Testis (tissue), 5 donors: ENCODE measurements at places on chromosomes 6 and 20. TPM values are rescaled to one million over a fixed set of nuclear protein-coding genes. Genes with fewer than 3 reads are reported as not detected.

Gene TFAP2C
- total RNA-seq = 1.9 TPM

Gene KCNK15
- 23.4 TPM for total RNA-seq

Gene TBXT
- 0.24 TPM for total RNA-seq

Gene LPIN3
- total RNA-seq = 13.6 TPM

Gene DNMT3B
- 20.6 TPM for total RNA-seq

DNA sequence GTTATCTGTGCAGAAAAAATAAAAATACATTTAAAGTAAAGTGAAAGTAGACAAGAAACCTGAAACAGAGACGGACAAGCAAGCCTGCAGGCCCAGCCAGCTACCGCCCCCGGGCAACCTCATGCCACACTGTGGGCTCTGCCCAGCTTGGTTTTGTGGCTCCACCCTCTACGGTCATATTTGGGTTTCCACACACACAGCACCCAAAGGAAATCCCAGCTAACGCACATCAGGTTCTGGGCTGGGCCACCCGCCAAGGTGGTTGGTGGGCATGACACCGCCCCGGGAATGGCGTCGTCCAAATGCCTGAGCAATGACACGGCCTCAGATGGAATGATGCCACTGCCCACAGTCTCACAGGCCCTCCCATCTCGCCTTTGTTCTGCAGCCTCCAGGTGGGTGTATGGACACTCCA, 22.9 kb downstream of the FAM110A start:
- DNase-seq = no peak
- H3K4me3 ChIP-seq = no peak overlapping the region
- no peak overlapping the region for H3K27ac ChIP-seq
- no peaks in the 10 kb centered on the region for H3K4me1 ChIP-seq
- H3K36me3 ChIP-seq = no peaks in the 10 kb centered on the region
- H3K27me3 ChIP-seq = no peaks in the 10 kb centered on the region

DNA sequence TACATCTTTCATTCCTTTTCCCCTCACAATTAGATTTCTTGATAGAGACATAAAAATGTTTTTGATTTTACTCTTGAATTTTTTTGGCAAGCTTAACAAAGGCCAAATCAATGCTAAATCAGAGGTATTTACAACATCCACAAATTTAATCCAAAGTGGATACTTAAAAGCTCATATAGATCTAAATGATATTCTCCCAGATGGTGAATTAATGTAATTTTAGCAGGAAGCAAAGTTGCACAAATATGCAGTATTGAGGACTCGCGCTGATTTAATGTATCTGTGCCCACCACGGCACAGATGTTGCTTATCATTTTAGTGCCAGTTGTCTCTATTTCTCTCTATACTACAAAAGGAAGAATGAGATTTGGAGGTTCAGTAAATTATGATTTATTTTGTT, 167.4 kb downstream of the COL19A1 start:
- no peak overlapping the region for H3K4me3 ChIP-seq
- H3K36me3 ChIP-seq = no peaks in the 10 kb centered on the region
- H3K4me1 ChIP-seq = no peaks in the 10 kb centered on the region

GRCh38 chr6:125423047-125423446, 121.3 kb upstream of the HDDC2 start:
- no peaks in the 10 kb centered on the region for H3K36me3 ChIP-seq
- no peak for DNase-seq
- H3K4me1 ChIP-seq = no peaks in the 10 kb centered on the region
- H3K27ac ChIP-seq = no peak overlapping the region
- H3K27me3 ChIP-seq = no peaks in the 10 kb centered on the region

DNA sequence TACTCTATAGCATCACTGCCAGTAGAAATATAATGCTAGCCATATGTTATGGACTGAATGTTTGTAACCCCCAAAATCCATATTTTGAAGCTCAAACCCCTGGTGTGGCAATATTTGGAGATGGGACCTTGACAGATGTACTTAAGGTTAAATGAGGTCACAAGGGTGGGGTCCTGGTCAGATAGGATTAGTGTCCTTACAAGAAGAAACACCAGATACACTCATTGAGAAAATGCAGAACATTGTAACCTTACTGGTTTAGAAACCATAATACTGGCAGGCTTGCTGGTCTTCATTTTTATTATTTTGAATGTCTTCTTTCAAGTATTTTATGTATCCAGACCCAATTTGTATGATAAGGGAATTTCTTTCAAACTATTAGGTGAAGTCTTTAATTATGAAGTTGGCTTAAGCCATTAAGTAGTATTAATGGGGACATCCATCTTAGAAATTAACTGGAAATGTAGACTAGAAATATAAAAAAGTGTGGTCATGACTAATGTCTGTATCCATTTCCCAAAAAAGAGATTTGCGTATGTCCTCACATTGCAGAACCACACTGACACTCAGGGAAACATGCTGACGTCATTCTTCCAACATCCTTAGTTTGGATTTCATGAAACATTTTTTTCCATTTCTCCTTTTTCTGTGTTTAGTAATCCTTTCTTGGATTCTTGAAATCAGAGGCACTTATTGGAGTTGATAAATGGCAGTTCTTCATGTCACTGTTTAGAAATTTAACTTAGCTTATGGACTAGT, 32.4 kb downstream of the SLC16A10 start:
- no peaks in the 10 kb centered on the region for H3K36me3 ChIP-seq
- DNase-seq = no peak
- no peak overlapping the region for H3K4me3 ChIP-seq
- no peaks in the 10 kb centered on the region for H3K4me1 ChIP-seq
- no peak overlapping the region for H3K27ac ChIP-seq

- H3K4me3 ChIP-seq = no peak overlapping the region
- DNase-seq = no peak
- H3K4me1 ChIP-seq = peaks cover 3% of the 10 kb centered on the region
- H3K27me3 ChIP-seq = no peaks in the 10 kb centered on the region
Observed at GRCh38 chr6:149984773-149985172, 21.0 kb downstream of the ULBP1 start.

GRCh38 chr20:44069203-44070011, 117.6 kb downstream of the JPH2 start:
- no peaks in the 10 kb centered on the region for H3K4me1 ChIP-seq
- H3K36me3 ChIP-seq = no peaks in the 10 kb centered on the region
- H3K4me3 ChIP-seq = no peak overlapping the region

DNA sequence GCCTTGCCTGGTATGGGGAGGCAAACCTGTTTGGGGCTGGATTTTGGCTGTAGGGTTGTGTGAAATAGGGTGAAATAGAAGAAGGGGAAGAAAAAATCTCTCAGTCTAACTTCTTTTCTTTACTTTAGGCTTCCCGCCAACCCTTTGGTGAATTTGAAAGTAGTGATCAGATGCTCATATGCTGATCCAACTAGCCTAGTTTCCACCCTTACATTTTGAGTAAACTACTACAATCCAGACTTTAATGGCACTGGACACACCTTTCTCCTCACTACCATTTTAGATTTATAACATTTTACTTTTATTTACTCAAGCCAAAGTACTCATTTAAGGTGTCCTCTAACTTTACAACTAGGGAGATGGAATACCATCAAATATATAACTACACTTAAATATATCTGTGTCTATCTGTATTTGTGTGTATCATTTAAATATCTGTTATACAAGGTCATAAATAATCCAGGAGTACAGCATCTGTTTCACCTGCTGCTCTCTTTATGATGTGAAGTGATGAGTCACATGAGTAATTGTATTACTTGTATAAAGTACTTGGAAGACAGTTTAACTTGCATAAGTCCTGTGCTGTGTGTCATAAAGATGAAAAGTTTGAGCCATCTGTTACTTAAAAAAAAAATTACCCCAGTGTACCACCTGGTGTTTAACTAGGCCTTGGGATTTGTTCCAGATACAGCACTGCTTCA, 172.1 kb downstream of the CDKAL1 start:
- DNase-seq = no peak
- H3K27me3 ChIP-seq = no peaks in the 10 kb centered on the region
- H3K36me3 ChIP-seq = no peaks in the 10 kb centered on the region
- no peak overlapping the region for H3K27ac ChIP-seq
- H3K4me1 ChIP-seq = no peaks in the 10 kb centered on the region

DNA sequence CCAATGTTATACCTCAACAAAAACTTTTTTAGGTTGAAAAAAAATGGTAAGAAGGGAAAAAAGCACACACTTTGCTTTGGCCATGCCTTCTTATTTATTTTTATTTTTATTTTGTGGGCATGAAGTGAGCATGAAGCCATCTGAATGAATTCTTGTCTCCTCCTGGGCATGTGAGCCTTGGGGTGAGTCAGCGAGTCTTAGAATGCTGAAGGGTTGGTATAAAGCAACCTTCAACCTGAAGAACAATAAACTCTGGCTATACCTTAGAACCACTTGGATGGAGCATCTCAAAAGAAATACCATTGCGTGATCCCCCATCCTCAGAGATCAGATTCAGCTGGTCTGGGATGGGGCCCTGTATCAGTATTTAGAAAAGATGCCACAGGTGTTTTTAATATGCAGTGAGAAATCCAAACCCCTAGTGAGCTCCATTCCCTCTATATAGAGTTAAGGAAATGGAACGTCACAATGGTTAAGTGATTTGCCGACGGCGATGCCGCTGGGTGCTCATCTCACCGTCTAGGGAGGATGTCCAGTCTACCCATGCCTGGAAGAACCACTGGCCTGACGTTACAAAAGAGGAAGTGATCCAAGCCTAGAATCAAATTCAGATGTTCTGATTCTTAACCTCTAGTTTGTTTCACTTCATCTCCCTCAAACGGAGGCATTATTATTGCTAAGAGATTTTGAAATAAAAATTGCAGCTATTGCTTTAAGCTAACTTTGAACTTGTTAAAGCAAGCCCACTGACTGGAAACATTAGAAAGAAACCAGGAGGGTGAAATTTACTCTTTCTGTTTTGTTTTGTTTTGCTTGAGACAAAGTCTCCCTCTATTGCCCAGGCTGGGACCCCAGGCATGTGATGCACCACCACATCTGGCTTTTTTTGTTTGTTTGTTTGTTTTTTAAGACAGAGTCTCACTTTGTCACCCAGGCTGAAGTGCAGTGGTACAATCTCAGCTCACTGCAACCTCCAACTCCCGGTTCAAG, 67.1 kb downstream of the EDN1 start:
- H3K27ac ChIP-seq = no peak overlapping the region
- H3K27me3 ChIP-seq = no peaks in the 10 kb centered on the region
- no peaks in the 10 kb centered on the region for H3K4me1 ChIP-seq
- H3K36me3 ChIP-seq = no peaks in the 10 kb centered on the region

- no peaks in the 10 kb centered on the region for H3K27me3 ChIP-seq
- DNase-seq = no peak
- no peaks in the 10 kb centered on the region for H3K4me1 ChIP-seq
- H3K36me3 ChIP-seq = no peaks in the 10 kb centered on the region
- no peak overlapping the region for H3K27ac ChIP-seq
- H3K4me3 ChIP-seq = no peak overlapping the region
Observed at GRCh38 chr20:7702141-7702540, 238.1 kb downstream of the HAO1 start.

DNA sequence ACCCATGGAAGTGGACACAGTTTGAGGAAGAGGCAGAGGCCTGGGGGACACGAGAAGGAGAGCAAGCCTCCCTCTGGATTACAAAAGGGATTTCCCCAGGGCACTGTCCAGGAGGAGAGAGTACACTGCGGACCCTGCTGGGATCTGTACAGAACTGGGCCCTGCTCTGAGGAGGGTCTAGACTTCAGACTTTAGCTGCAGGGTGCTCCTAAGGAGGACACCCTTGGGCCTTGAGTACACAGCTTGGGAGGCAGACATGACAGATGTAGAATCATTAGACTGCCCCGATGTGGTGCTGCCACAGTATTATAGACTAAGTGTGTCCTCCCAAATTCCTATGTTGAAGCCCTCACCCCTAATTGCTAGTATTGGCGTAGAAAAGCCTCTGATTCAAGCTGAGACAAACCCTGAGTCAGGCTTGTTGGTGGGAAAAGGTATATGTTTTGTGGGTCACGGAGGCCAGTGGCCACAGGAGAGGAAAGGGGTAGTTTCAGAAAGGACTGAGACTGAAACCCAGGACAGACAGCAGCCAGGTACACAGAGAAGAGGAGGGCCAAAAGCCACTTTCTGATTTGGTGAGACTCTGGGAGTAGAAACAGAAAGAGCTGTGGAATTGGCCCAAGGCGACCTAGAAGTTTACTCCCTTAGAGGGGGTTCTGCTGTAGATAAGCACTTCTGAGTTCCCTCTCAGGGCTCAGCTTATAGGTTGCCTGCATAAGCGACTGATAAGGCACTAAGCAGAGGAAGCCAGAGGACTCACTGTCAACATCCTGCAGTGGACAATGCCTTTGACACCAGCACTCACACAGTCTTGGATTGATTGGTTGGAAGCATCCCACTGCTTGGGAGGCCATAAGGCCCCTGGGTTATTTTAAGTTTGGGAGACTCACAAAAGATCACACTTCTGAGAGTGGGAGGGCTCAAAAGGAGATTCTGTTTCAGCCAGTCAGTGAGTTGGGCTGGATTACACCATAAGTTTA, 16.5 kb upstream of the SH3BGRL2 start:
- no peaks in the 10 kb centered on the region for H3K36me3 ChIP-seq
- no peak for DNase-seq
- no peak overlapping the region for H3K4me3 ChIP-seq
- H3K27ac ChIP-seq = no peak overlapping the region
- H3K4me1 ChIP-seq = no peaks in the 10 kb centered on the region
- no peaks in the 10 kb centered on the region for H3K27me3 ChIP-seq

DNA sequence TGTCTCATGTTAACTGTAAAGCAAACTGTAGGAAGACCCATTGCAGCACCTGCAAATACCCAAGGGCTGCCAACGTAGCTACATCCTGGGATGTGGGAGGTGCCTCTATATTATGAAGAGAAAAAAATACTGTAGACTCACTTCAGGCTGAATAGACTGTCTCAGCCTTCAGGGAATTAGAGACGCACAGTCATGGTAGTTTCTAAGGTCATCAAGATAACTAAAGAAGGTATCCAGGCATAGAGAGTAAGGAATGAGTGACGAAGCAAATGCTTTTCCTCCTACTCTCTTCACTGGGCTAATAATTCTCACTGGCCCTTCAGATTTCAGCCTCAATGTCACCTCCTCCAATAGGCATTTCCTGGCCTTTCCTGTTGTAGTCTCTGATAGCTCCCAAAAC, 121.6 kb upstream of the ECI2 start:
- H3K4me1 ChIP-seq = peaks cover 9% of the 10 kb centered on the region
- no peak for DNase-seq
- no peaks in the 10 kb centered on the region for H3K27me3 ChIP-seq
- H3K4me3 ChIP-seq = no peak overlapping the region
- H3K36me3 ChIP-seq = no peaks in the 10 kb centered on the region
